DND-41 (cell line): ENCODE measurements at places on chromosomes 2 and 18.

DNA sequence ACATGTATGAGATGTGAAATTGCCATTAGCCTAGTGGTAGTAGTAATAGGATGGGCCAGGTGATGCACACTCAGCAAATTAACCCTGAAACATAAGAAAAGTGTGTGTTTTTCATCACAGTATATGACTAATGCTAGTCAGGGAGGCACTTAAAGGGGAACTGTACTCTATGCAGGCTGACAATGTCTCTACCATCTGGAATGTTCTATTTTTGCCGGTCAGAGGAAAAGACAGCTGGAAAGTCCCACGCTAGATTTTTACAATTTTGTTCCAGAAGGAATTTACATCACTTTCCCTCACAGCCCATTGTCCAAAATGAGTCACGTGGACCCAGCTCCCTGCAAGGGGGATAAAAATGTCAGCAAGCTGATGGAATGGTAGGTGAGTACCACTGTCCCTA is 746.3 kb upstream of the CHAC2 start:
- no peak for DNase-seq

DNA sequence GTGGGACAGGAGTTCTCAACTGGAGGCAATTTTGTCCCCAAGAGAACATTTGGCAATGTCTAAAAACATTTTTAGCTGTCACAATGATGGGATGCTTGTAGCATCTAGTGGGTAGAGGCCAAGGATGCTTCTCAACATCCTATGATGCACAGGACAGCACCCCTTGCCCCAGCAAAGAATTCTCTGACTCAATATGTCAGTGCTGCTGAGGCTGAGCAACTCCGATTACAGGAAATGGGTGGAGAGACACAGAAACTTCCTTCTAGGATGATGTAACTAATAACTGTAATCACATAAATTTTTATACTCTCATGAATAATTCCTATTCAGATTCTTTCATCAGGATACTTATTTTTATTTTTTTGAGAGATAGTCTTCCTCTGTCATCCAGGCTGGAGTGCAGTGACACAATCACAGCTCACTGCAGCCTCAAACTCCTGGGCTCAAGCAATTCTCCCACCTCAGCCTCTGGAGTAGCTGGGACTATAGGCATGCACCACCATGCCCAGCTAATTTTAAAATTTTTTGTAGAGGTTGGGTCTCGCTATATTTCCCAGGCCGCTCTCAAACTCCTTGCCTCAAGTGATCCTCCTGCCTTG is 120.3 kb upstream of the ACAA2 start:
- no peak for DNase-seq

DNA sequence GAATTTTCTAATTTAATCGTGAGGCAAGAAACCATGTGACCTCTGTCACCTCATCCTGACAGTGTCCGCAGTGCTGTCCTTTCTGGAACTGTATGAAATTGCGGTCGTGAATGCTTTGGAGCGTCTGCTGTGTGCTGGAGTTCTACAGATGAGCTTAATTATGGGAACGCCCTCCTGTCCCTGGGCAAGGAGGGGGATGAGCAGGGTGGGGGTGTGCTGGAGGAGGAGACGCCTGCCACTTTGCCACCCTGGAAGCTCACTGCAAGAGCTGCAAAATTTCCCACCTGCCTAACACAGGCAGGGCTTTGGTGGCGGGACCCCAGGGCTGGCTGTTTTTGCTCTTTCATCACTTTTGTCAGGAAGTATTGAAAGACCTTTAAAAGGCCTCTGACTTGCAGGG is 6.5 kb downstream of the LPIN1 start:
- no peak for DNase-seq

DNA sequence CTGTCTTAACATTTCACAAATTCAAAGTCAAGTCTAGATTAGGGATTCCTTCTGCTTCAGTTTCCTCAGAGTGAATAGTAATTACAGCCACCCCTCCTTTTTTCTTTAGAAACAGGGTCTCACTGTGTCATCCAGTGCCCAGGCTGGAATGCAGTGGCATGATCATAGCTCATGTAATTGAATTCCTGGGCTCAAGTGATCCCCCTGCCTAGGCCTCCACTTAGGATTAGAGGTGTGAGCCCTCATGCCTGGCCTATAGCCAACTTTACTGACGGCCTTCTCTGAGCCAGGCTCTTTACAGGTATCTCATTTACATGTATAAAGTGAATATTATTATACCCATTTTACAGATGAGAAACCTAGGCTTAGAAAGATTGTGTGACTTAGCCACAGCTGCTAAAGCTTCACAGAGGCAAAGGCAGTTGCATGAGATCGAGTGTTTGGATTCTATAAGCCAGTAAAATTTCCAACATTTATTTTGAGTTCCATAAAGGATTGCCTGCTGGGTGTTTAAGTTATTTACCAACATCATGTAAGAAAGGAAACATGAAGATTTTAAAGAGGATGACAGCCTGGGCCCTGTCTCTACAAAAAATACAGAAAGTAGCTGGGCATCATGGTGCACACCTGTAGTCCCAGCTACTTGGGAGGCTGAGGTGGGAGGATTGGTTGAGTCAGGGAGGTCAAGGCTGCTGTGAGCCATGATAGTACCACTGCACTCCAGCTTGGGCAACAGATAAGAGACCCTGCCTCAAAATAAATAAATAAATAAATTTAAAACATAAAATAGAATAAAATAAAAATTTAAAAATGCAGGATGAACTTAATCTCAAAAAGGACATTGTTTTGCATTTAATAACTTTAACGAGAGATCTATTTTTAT is 1.8 kb downstream of the ENOSF1 start:
- DNase-seq: no peak

DNA sequence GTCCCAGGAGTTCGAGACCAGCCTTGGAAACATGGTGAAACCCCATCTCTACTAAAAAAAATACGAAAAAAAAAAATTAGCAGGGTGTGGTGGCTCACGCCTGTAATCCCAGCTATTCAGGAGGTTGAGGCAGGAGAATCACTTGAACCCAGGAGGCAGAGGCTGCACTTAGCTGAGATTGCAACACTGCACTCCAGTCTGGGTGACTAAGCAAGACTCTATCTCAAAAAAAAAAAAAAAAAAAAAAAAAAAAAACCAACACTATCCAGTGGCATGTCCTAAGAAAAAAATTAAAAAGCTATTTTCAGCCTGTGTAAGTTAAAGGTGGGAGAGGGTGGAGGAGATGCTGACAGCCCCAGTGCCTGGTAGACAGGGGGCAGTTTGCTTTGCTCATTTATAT is 32.2 kb upstream of the REL start:
- no peak for DNase-seq

GRCh38 chr2:20141056-20141762 is 83.7 kb downstream of the SDC1 start:
- DNase-seq: no peak

DNA sequence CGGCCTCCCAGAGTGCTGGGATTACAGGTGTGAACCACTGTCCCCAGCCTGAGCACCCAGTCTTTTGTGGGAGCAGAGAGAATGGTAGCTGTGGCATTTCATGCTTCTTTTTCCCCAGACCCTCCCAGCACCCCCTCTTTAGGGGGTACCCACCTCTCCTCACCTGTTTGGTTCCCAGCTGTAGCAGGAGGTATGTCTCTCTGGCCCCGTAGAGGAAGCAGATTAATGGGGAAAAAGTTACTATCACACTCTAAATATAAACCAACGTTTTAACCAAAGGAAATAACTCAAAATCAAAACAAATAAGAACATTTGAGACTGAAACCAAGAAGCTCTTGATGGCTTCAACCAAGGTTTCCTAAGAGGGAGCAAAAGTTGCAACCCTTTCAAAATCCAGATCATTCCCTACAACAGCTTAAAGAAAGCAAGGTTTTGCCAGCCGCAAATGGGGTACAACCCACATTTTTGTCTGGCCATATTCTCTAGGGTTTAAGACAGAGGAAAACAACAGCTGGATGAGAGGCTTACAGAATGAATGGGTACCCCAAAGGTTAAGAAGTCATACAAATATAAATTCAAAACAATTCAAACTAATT is 8.0 kb downstream of the RNF125 start:
- no peak for DNase-seq

DNA sequence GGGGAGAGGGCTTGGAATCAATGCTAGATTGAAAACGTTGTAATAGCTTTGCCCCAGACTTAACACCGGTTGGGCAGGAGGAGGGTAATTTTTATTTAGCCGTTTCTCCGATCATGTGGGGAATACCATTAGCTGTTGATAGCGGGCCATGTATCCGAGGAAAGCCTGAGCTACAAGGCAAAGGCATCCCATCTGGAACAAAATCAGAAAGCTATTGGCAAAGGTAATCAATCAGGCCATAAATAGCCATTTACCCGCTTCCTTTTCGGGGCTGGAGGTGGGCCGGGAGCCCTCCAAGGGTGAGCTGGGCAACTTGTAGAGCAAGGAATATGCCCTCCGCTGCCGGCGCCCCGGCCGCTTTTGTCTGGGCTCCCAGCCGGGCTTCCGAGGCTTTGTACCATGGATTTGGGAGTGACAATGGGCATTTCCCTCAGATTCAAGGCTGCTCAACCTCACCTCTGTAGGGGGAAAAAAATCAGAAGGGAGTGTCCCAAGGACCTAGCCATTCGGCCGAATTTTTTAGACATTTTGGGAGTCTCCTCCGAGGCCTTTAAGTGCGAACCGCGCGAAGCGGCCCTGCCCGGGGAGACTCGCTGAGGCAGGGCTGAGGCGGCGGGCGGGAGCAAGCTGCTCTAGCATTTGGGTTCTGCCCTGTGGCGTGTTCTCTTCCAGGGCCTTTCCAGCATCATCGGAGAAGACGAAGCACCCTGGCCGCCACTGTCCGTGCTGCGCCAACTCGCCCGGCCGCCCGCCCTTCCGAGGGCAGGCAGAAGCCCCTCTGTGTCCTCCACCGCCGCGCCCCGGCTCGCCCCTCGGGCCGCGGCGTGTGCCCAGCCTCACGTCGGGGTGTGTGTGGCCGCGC is 1.1 kb upstream of the HOXD9 start:
- DNase-seq: no peak

GRCh38 chr2:157900203-157900602 is 24.1 kb upstream of the ACVR1 start:
- DNase-seq: no peak

- DNase-seq: no peak
These were observed 103.7 kb upstream of the UGP2 start for GRCh38 chr2:63738019-63738418.

- DNase-seq: no peak
These were observed 73.1 kb downstream of the MEMO1 start for GRCh38 chr2:31937741-31938140.

DNA sequence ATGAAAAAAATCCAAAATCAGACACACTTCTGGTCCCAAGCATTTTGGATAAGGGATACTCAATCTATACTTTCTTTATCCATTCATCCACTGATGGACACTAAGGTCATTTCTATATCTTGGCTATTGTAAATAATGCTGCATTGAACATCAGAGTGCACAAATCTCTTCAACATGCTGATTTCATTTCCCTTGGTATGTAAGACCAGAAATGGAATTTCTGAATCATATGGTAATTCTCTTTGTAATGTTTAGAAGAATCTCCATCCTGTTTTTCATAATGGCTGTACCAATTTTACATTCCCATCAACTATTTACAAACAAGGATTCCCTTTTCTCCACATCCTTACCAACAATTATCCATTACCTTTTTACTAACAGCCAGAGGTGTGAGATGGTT is 33.7 kb upstream of the MCM6 start:
- no peak for DNase-seq

DNA sequence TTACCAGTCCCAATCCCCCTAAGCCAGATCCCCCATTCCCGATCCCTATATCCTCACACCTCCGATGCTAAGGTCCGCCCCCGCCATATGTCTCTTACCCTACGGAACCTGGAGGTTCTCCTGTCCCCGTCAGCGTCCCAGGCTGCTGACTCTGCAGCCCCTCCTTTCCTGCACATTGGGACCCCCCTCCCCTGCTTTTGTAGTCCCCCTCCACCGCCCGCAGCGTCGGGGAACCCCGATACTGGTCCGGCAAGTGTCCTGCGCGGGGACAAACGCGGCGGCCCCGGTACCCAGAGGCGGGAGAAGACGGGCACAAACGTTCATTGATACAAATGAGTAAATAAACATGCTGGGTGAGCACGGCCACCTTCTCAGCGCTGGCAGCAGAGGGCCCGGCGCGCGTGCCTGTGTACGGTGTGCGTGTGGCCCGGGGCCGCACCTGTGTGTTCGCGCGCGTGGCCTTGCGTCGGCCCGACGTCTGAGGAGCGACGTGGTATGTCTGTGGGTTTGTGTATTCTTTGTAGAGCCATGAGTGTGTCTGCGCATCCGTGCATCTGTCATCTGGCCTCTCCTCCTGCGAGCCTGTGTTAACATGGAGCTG is 2.0 kb upstream of the CYP26B1 start:
- DNase-seq: no peak

DNA sequence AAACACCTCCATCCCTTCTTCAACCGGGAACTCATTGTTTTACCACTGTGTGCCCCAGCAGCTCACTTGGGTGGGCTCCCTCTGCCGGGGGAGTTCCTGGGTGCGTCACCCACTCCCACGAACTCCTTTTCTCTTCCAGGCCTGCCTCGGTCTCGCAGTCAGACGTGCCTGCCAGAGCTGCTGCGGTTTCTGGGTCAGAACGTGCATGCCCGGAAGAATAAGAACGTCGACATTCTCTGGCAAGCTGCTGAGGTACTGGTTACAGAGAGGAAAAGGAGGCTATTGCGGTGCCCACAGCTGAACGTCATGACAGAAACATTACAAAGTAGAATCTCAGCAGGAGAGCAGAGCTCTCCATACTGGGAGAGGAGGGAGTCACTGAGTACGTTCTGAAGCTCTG is 35.6 kb downstream of the COA5 start:
- no peak for DNase-seq

DNA sequence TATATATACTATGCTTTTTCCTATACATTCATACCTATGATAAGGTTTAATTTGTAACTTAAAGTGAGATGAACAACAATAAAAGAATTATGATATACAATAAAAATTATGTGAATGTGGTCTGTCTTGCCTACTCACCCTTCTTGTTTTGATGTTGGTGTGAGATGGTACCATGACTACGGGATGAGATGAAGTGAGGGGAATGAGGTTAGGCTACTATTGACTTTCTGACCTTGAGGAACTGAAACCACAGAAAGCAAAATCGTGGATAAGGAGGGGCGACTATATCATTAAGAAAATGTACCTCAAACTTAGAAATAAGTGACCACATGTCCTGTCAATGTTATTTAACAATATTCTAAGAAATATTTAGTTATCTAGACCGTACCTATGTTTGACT is 103.9 kb upstream of the PPP1CB start:
- DNase-seq: no peak

DNA sequence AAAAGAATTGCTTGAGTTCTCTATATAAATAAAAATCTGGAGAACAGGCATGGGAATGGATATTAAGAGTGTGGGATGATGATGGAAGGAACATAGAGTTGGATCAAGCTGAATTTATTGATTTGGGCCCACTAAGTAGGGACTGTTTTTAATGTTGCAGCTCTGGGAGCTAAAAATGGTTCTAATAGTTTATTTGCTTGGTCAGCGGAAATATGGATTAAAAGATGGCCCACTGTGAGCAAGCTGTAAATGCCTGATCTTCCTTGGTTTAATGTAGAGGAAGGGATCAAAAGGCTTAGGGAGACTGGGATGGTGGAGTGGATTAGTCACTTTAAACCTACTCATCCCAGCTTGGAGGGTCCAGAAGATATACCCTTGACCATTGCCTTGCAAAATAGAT is 429.4 kb upstream of the NXPH2 start:
- no peak for DNase-seq
